ENCODE measurements at places on chromosomes 2 and 18. TPM values are rescaled to one million over a fixed set of nuclear protein-coding genes. Genes with fewer than 3 reads are reported as not detected.
A peak's percentile ranks its signal among the peaks of the same experiment; 100 is the strongest.

The EFR3B gene
- total RNA-seq: 7.0 TPM

The ECEL1 gene
- total RNA-seq: 2.8 TPM

The WNT6 gene
- total RNA-seq: not detected

DNA sequence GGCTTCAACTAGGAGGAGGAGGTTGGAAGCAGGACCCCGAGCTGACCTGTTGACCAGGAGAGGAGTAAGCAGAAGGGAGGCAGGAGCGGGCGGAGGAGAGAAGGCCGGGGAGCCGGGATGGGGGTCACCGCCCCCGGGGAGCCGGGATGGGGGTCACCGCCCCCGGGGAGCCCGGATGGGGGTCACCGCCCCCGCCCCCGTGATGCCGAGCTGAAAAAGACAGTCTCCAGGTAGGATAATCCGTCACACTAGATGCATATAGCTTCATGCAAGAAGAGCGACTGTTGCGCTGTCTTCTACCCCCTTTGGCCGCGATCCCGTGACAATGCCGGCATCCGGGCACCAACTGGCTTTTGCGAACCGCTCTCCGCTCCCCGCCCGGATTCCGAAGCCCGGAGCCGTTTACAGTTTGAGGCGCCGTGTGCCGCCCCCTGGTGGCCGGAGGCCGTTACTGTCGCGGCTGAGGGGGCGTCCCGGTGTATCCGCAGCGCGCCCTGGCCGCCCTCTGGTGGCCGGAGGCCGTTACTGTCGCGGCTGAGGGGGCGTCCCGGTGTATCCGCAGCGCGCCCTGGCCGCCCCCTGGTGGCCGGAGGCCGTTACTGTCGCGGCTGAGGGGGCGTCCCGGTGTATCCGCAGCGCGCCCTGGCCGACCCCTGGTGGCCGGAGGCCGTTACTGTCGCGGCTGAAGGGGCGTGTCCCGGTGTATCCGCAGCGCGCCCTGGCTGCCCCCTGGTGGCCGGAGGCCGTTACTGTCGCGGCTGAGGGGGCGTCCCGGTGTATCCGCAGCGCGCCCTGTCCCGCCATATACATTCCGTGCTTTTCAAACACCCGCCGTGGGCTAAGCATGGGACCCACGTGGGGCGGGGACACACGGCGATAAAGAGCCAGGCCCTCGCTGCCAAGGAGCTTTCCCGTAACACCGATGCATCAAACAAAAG is 89.6 kb downstream of the ACTR3 start:
- DNase-seq: no peak

DNA sequence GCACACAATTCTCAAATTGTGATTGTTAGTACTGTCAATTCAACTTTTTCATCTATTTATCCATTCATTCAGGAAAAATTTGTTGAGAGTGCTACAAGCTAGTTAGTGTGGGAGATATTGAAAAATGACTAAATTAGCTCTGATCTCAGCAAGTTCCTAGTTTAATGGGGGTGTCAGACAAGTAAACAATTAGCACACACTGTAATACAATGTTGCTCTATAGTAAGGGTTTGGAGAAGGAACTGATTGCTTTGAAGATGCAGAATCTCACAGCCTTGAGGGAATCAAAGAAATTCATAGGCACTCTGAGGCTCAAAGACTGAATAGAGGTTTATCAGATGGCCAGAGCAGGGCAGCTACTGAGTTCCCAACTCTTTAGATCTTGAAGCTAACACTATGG is 6.8 kb upstream of the CCNYL1 start:
- no peak for DNase-seq

- no peak for DNase-seq
Measured at GRCh38 chr2:209671020-209671680, 100.5 kb upstream of the UNC80 start.

GRCh38 chr2:95345563-95346230 is 48.5 kb downstream of the KCNIP3 start:
- peak; percentile 83 for DNase-seq

- peak; percentile 39 for DNase-seq
Measured at GRCh38 chr2:22817197-22817596, 567.8 kb upstream of the KLHL29 start.

GRCh38 chr2:160409480-160409879 is 84.1 kb downstream of the RBMS1 start:
- no peak for DNase-seq

DNA sequence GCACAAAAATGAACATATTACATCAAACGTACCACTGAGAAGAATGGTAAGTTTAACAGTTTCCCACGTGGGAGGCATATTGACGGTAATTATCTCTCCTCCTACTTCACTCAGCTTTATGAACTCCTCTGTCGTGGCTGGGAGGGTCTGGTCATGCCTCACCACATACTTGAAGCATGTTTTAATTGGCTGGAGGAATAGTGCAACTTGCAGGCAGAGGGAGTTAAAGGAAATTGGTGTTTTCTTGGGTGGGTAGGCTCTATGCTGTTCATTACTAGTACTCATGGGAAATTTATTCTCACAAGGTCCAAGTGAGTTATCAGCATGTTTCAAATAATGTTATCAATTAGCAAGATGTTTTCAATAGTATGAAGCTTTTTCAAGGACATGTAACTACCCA is 767.0 kb downstream of the PLCL1 start:
- DNase-seq: no peak

- no peak for DNase-seq
Measured at GRCh38 chr18:35671966-35672603, 90.5 kb downstream of the GALNT1 start.

DNA sequence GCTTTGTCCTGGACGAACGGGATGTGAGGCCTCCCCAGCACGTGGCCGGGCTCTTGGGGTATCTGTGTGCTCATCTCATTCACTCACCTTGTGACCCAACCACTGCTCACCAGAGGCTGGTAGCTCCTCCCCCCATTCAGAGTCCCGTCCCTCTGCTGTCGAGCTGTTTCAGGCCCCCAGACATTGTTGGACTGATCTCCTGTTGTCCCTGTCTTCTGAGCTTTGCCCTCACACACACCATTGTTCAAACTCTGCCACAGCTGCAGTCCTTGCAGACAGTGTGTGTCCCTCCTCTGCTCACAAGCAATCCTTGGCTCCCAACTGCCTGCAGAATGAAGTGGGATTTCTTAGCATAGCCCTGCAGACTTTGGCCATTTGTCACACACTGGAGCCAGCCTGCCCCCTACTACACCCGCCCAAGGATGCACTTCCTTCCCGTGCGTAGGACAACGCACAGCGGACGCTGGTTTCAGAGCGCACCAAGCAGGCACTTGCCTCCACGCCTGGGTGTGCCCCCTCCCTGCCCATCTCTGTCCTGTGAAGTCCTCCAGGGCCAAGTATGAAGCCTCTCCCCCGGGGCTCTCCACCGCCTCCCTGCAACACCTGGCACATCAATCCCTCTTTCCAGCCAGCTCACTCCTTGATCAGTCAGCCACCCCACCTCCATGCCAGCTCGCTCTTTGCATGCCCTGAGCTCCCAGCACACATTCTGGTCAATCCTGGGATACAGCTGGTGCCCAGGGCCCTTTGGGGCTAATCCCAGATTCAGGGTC is 16.5 kb upstream of the PRLH start:
- no peak for DNase-seq

All from NCI-H460 (cell line).